ENCODE measurements at places on chromosomes 2 and 18.

GRCh38 chr2:29372185-29372584 is 257.0 kb downstream of the CLIP4 start:
- DNase-seq: no peak

DNA sequence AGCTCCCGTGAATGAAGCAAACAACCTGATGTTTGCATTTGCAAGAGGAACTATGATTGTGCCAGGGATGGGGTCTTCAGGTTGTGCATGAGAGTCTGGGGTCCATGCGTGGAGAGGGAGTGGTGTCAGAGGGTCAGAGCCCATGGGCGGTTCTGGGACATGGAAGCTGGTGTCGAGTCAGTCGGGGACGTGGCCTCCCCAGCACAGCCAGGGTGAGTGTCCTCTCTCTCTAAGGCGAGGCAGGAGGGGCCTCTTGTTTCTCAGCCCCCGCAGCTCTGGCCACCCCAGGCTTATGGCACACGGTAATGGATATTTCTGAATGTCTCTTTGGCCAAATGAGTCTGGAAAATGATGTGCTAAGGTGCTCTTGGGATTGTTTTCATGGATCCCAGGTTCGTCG is 118.6 kb downstream of the RTP5 start:
- DNase-seq: no peak

GRCh38 chr2:146997945-146998344 is 846.9 kb upstream of the ACVR2A start:
- DNase-seq: no peak

GRCh38 chr2:61887717-61888266 is 664 bp downstream of the CCT4 start:
- peak; percentile 20 for DNase-seq

DNA sequence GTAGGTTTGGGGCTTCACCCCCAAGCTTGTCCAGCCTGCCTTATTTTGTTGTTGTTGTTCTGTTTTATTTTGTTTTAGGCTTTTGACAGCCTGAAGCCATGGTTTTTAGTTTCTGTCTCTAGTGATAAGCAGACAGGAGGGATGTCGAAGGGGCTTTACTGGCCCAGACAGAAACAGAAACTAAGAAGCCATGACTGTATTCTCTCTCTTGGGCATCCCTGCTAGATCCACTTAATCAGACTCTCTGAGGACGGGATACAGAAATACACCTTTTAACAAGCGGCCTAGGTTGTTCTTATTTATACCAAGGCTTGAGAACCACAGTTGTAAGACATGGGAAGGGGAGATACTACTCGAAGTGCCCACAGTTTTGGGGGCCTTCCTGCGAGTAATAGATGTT is 330.9 kb downstream of the SLC8A1 start:
- no peak for DNase-seq

DNA sequence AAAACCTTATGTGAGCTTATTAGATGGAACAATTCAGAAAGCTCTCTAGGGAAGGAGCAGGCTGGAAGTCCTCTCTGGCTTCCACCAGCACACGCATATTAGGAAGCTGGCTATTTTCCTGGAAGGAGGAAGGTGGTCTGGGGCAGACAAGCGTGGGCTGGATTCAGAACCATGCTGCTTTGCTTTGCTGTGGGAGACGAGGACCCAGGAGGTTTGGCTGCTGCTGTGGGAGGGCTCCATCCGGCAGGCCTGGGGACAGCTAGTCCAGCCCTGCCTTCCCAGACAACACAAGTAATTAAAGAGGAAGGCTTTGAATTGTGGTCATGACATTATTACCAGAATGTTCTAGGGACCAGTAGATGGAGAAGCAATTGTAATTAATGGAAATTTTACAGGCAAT is 238.8 kb upstream of the MYT1L start:
- DNase-seq: no peak

- DNase-seq: no peak
Measured at GRCh38 chr2:19894134-19894792, 7.5 kb downstream of the TTC32 start.

DNA sequence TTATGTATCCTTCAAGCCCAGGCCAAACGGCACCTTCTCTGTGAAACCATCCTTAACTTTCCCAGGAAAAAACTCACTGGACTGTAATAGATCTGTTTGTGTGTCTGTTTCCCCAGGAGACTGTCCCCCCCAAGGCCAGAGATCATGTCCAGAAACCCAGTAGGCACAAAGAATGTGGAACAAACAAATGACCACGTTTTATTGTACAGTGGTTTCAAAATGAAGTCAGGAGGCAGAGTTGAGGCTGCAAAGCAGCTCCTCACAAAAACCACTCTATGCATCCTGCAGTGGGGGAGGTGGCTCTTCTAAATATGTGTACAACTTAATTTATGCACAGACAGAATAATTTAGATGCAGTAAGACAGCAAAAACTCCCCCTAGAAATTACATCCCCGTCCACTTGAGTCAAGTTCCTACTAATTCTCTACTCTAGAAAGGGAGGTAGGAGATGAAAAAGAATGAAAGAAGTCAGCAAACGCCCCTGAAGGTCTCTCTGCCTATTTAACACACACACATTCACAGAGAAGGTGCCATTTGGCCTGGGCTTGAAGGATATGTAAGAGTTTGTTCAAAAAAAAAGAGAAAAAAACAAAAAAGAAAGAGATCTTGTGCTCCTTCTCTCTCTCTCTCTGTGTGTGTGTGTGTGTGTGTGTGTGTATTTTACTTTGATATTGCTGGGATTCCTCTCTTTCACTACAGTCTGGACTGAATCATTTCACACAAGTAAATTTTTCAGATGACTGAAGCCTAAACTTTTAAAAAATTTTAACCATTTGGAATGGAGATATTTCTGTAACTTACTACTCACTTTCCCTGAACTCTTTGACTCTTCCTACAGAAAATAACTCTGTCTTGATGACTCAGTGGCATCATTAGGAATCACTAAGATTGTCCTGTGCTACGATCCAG is 19.5 kb downstream of the BCL2 start:
- no peak for DNase-seq

GRCh38 chr2:221448844-221449390 is 123.2 kb downstream of the EPHA4 start:
- no peak for DNase-seq

DNA sequence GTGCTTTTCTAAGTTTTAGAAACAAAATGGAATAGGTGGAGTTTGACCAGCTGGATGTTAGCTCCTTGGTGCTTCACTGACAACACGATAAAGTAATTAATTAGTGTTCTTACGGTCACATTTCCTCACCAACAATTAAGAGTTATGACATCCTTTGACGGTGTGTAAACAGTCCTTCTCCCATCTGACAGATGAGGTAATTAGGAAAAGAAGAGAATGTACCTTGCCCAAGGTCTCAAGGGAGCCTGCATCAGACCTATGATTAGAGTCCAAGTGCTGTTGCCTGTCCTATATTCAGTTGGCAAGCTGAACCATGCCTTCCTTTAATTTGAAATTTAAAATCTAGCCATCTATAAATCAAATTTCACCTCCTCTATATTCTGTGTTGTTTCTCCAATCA is 48.3 kb upstream of the STK17B start:
- DNase-seq: no peak

- DNase-seq: no peak
Measured at GRCh38 chr2:74149570-74150319, 2.0 kb upstream of the BOLA3 start.

DNA sequence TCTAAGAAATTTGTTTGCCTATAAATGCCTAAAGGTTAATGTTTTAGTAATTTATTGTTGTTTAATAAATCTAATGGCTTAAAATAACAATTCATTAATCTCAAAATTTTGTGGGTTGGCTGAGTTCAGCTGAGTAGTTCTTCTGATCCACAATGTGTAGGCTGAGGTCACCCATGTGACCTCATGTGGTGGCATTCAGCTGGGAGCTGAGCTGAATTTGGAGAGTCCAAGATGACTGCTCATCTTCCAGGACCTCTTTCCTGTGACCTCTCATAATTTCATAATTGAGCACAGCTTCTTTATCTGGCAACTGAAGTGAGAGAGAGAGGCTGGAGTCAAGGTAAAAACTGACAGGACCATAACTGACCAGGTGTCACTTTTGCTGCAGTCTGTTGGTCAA is 132.4 kb downstream of the TXNL1 start:
- DNase-seq: no peak

DNA sequence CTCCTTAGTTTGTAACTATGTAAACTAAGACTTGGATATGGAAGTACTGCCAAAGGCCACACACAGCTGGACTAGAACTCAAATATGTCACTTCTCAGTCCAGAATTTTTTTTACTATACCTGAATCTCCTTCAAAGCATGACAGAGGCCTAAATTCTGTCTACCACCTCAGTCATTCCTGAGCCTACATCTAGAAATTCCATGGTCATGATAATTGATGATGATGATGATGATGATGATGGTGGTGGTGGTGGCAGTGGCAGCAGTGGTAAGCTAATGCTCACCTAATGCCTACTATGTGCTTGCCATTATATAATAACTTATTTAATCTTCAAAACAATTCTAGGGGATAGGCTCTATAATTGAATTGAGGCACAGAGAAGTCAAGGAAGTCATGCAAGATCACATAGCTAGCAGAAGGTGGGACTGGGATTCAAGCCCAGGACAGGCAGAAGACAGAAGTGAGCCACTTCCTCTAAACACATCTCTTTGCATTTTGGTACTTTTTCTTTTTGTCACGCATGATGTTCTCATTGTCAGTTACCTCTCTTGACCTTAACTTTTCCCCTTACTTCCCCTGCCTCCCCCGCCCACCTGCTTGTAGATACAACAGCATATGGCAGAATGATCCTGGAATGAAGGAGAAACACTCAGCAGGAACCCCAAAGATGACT is 539.3 kb downstream of the TNS1 start:
- no peak for DNase-seq

DNA sequence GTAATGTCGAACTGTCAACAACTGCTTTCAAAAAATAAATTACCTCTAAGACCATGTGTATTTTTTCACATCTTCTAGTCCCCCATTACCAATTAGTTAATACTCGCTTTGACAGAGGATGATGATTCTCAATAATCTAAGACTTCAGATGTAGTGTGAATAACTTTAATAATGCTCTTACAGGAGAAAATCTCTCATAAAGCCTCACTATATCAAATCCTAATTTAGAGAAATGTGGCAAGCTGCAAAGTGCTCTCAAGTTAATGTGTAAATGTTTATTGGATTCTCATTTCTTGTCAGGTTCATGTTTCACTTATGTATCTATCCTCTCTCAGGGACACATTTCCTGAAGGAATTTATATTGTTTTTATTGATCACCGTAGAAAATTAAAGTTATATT is 223.9 kb downstream of the CDH7 start:
- no peak for DNase-seq

GRCh38 chr2:58429014-58429875 is 188.1 kb upstream of the FANCL start:
- DNase-seq: no peak

DNA sequence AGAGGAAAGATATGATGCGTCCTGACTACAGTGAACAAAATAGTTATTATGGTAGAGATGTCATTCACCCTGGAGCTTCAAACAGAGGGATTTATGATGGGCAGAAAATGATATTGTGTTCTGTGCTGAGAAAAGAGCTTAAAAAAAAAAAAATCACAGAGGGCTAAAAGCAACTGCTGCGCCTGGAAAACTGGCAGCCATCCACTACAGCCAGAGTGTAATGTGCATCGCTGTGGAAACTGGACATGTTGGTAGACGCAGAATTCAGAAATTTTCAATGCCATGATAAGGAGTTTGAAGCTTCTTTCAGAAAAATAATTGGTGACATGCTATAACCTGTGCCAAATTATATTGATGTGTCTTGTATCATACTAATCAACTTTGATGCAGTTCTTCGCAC is 122.9 kb upstream of the SOX11 start:
- DNase-seq: no peak

- DNase-seq: no peak
Measured at GRCh38 chr2:53498210-53498609, 269.4 kb upstream of the CHAC2 start.

DNA sequence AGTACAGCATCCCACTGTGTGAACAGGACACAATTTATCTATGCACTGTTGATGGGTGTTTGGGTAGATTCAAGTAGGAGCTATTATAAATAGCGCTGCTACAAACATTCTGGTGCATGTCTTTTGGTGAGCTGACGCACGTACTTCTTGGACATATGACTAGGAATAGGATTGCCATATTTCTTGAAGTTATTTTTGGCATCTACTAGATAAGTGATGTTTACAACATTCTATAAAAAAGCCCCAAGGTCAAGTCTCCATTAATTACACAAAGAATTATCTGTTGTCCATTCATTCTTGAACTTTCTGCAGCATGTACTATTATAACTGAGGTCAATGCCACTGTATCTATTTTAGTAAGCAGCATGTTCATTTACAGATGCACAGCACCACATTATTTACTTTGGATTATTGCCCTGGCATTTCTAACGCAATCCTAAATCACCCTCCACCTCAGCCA is 225.5 kb upstream of the TMEM200C start:
- no peak for DNase-seq

- no peak for DNase-seq
Measured at GRCh38 chr2:102585847-102586404, 33.4 kb upstream of the SLC9A2 start.

- no peak for DNase-seq
Measured at GRCh38 chr2:149001496-149001895, 37.0 kb upstream of the LYPD6B start.

DNA sequence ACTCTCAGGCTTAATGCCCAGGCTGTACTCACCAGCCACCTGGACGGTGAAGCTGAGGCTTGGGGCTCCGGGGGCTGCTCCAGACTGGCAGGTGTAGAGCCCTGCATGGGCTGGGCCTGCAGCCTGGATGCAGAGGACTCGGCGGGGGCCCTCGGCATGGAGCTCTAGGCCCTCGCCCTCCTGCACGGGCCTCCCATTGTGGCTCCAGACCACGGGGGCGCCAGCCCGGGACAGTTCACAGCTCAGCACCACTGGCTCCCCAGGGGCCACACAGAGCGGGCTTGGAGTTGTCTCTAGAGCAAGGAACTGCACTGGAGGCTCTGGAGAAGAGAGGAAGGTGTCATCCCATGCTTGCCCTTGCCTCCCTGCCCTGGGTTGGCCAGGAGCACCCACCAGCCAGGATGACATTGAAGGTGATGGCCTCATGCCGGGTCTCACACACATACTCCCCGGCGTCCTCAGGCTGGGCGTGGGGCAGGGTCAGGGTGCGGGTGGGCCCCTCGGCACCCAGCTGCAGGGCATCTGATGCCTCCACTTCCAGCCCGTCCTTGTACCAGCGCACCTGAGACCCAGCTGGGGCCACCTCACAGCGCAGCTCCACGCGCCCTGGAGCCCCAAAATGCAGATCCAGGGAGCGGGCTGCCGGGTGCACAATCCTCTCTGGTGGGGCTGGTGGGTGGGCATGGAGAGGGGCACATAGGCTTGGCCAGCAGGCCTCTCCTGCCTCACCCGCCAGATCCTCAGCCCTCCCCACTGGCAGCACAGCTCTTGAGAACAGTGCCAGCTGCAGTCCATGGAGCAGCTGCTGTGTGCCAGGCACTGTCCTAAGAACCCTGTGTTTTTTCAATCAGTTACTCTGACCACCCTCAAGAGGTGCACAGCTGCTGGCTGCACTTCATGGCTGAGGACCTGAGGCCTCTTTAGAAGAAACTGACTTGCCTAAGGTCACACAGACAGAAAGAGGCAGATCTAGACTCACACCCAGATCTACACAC is 13.3 kb downstream of the OBSL1 start:
- DNase-seq: no peak
